Colonic mucosa (tissue), 4 donors: ENCODE measurements at places on chromosomes 1 and 21. TPM values are rescaled to one million over a fixed set of nuclear protein-coding genes. Genes with fewer than 3 reads are reported as not detected.
A peak's percentile ranks its signal among the peaks of the same experiment; 100 is the strongest.

The TCP10L gene
- total RNA-seq = 1.2 TPM

- DNase-seq = no peak
Measured at GRCh38 chr1:180501865-180502360, 464 bp downstream of the ACBD6 start.

- no peak for DNase-seq
Measured at GRCh38 chr1:18641005-18641941, 10.6 kb downstream of the PAX7 start.

- no peak for DNase-seq
Measured at GRCh38 chr1:205947024-205947423, 3.8 kb upstream of the SLC26A9 start.

DNA sequence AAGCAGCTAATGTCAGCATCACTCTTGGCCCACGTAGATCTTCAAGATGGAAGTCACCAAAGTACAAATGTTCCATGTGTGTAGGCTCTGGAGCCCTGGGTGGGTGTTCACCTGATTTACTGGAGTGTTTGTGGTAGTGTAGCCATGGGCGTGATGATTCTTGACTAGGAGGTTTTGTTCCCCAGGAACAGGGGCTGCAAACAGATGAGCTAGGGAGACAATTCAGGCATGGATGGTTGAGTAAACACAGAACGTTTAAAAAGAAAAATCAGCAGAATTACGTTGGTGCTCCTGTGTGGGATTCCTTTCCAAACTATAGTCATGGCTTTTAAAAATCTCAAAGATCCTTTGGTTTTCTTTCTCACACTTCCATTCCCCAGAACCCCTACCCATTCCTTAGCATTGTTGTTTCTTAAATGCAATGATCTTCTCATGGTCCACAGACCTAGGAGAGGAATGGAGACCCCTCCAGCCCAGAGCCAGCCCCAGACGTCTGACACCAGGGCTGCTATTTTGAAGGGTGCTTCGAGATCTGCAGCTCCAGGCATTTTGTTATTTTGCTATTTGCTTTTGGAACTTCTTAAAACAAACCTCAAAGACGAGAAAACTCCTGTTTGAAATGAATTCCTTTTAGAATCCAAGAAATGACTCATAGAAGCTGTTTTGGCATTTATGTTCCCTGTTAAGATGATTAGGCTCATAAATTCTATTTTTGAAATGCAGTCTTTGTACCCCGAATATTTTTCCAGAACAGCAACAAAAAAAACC, 115.1 kb downstream of the ETS2 start:
- no peak for DNase-seq

DNA sequence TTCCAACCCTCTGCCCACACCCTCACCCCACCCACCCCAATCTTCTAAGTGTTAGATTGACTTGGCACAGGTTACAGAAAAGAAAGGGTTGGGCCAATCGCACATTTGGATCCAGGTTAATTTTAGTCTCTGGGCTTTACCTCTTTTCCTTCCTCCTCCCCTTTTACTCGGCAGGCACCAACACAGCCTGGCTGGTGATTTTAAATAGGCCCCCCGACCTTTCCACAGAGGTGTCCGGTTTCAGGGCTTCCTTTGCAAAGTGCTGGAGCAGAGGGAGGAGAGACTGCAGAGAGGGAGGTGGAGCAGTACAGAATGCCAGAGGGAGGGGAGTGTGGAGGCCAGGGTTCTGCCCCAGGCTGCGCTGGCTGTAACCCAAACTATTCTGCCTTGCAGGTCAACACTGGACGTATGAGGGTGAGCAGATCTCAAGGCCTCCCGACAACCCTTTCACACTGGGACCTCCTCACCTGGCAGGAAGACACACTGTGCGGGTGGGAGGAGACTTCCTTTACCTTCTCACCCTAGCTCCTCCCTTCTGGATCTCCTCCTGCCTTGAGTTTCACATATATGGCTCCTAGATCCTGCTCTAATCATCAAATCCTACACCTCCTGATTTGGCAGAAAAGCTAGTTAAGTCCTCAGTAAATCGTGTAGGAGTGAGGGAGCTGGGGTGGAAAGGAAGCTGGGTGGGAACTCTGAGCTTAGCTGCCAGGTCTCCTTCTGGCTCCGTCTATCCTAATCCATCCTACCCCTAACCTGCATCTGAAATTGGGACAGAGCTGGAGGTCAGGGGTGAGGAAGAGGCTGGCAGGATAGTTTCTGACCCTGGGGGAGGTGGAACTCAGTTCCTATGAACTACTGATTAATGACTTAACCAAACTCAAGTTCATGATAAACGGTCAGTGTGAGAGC, 2.4 kb downstream of the CA14 start:
- peak; percentile 80 for DNase-seq

The CDK18 gene
- total RNA-seq = 27.9 TPM

GRCh38 chr1:61752921-61753389, 10.7 kb downstream of the PATJ start:
- DNase-seq = no peak

The VCAM1 gene
- total RNA-seq = 3.5 TPM

DNA sequence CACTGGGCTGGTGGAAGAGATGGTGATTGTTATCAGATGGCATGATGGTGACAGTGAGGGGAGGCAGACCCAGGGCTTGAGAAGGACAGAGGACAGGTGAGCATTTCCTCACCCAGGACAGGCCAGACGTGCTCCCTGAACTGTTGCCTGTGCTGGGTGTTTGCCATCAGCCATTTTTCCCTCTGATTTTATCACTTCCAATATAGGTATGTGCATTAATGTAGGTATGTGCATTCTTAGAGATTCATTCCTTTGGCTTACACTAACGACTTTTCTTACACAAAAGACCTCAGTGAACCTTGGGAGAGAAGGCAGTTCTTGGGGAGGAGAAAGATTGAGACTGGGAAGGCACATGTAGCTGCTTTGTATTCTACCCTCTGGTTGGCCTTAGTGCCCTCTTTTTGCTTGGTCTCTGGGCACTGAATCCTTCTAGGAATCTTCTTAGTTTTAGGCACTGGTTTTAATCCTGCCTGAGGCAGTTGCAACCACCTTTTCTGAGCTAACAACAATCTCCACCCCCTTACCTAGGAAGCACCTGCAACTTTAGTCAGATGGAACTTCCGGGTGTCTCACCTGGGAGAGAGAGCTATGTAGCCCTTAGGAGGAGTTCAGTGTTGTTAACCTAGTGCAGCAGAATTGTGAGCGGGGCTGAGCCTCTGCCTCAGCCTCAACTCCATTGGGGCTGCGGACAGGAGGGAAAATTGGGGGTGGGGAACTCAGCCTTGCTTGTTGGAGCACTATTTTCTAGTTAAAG, 30.9 kb downstream of the C1orf116 start:
- DNase-seq = peak; percentile 63

The DNASE2B gene
- 1.2 TPM for total RNA-seq

- no peak for DNase-seq
Measured at GRCh38 chr1:239586128-239586527, 199.8 kb downstream of the CHRM3 start.

GRCh38 chr1:211490038-211490678, 1.8 kb downstream of the RD3 start:
- no peak for DNase-seq
